ENCODE measurements at places on chromosomes 12 and 14.

DNA sequence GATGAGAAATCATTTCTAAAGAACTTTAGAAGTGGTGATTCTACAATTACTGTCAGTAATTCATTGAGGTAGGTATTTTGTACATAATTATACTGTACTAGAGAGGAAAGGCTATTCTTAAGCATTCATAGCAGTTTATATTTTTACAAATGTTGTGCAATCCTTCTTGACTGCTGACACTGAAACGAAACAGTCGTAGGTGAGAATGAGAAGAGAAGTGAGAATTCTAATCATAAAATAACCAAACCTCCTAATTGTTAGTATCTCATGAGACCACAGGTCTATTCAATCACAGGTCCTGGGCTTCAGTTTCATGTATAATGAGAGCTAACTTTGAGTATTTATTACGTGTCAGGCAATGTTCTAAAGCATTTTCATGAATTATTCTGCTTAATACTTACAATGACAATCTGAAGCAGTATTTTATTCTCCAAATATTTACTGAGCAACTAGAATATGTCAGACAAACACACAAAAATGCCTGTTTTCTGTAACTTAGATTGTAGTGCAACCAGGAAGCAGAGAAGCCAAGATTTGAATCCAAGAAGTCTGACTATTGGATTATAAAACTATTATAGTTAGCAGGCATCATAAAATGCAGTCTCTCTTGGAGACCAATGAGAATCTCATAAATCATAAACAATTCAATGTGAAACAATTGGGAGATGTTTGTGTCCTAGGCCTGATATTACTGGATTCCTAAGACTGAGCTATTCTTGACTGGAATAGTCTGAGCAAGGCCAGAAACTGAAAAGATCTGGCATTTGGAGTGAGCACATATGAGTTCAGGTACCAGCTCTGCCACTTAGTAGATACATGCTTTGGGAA is 24.3 kb downstream of the RERG start:
- no peak for DNase-seq

DNA sequence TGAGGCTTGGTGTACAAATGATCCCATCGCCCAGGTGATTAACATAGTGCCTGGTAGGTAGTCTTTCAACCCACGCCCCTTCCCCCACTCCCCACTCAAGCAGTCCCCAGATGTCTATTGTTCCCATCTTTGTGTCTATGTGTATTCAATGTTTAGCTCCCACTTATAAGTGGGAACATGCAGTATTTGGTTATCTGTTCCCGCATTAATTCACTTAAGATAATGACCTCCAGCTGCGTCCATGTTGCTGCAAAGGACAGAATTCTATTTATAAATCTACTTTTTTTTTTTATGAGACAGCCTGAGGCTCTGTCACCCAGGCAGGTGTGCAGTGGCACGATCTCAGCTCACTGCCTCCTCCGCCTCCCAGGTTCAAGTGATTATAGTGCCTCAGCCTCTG is 15.7 kb downstream of the SPX start:
- peak; percentile 15 for DNase-seq

DNA sequence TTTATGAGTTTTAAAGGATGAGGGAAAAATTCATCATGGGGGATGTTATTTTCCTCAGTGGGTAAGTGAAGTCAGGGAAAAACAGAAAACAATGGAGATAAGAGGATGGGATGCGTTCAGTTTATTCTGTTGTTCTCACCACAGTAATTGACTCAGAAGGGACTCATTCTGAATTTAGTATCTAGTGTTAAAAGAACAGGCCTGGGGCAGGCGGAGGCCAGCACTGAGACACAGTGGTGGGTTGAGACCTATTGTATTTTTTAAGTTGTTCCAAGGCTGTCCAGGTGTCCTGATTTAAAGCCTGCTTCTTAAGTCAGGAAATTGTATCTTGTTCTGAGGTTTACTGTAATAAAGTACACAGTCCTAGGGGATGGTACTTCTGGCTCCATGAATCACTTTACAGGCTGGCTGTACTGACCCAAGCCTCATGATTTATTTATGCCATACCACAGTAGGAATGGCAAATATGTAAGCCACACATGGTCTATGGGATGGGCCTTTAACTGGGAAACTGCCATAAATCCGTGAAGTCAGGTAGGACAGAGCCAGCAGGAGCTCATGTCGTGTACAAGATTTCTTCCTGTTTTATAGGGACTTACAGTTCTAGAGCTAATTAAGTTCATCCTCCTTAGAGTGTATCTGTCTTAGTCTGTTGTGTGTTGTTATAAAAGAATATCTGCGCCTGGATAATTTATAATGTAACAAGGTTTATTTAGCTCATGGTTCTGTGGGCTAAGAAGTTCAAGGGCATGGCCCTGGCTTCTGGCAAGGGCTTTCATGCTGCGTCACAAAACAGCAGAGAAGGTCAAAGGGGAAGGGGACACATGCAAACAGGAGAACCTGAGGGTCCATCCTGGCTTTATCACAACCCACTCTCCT is 244.1 kb downstream of the FBXL14 start:
- DNase-seq: no peak

DNA sequence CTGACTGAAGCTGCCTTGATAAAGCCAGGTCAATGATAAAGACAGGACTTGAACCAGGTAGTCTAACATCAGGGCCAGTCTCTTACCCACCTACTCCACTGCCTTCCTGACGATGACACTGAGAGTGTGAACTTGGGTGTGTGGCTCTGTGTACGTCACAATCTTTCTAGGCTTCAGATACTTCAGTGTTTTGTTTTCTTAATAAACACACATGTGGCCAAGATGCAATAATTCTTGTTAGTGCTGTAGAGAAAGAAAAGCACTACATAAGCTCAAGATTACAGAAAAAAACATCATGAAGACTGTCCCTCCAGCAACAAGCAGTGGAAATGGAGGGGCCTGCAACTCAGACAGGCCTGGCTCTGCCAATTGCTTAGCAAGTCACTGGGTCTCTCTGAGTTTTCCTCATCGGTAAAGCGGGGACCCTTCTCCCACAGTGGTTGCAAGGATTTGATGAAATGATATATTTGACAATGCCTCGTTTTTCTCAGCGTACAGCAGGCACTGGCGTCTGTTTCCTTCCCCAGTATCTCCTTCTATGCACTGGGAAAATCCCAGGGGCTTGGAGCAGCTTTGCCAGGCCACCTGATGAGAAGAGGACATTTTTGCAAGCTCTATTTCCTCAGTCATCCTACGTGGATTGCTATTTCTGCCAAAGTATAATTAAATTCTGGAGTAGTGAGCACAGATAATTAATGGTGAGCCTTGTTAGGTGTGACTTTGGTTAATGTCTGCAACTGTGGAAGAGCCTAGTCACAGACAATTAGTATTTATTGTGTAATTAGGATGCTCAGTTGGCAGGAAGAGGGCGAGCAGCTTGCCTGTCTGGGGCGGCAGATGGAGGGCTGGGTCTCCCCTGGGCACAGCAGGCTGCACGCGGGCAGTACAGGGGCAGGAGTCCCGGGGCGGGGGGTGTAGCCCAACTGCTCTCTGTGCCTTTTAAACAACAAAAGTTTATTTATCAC is 55.8 kb upstream of the CHGA start:
- DNase-seq: peak; percentile 89

DNA sequence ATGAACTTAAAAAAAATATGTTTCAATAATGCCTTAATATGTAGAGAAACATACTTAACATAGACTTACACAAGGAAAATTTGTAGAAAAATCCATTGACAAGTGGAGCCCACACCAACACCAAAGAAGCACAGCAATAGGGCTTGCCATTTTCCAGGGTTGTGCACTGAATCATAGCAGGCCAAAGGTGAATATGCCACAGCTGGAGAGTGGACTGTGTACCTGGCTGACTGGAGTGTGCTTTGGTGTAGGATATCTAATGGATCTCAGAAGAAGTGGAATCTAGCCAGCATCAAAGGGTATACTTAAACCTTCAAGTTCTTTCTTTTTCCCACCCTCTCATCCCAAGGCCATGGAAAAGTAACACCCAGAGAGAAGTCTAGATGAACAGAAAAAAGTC is 4.8 kb downstream of the RPL10L start:
- no peak for DNase-seq
